ENCODE measurements at places on chromosomes 5 and 9.

DNA sequence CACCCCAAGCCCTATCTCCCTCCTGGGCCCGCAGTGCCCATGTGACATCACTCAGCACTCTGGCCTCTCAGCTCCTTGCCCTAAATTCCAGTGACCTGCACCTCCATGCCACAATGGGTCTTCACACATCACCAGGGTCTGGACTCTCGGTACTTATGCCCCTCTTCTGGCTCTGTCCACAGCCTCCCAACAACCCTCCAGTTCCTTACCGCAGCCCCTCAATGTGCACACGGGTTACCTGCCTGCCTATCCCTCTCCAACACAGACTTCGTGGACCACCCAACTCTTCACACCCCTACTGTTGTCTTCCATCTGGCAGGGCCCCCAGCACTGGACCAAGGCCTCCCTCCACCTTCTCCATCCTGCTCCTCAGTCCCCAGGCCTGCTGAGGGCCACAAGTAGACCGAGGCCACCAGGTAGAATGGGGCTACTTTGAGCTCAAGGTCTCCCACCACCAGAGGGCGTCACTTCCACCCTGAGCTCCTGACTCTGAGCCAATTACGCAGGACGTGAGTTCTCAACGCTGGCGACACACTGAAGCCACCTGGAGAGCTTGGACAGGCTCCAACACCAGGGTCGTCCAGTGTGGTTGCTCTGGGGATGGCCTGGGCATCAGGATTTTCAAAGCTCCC, 172.1 kb downstream of the GABBR2 start:
- no peak for DNase-seq

- no peak for DNase-seq
These were observed 8.5 kb downstream of the ELL2 start for GRCh38 chr5:95953021-95953702.

DNA sequence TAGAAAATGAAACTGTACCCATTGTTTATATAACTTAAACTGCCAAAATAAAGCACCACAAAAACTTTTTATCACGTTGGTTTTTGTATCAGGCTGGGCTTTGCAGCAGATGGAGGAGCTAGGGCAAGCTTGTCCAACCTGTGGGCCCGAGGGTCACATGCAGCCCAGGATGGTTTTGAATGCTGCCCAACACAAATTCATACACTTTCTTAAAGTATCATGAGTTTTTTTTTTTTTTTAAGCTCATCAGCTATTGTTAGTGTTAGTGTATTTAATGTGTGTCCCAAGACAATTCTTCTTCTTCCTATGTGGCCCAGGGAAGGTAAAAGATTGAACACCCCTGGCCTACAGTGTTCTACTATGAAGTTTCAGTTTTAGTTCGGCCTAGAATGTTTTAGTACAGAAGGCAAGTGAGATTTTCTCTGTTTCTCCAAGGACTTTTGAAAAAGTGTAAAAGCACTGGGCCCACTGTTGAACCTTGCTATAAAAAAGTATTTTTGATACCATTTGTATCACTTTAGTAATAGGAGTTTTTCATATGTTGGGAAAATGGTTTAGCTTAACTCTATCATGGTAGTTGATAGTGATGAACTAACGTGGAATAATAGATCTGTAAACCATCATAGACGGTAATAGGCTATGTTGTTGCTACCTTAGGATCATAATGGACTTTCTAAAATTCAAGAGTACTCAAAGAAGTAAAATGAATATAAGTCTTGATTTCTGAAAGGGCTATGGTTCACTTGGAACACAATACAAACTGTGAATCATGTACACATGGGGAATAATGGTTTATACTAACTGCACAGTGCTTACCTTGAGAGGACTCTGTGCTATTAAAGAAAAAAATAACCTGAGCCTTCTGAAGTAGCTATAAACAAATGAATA, 2.9 kb downstream of the CDKN2A start:
- no peak for DNase-seq

DNA sequence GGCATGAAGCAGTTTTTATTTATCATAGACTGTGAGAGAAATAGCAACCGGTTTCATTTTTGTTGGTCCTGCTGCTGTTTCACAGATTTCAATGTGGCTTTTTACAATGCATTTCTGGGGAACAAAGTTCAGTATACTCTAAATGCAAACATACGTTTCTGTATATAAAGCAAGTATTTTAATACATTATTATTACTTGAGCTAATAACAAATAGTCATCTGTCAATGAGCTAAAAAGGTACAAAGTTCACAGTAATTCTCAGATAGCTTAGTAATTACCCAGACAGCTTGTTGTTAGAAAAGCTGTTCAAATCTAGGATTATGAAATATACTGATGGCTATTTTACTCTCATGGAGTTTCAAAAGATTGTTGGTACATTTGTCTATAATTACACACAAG, 50.8 kb downstream of the PBX3 start:
- no peak for DNase-seq

DNA sequence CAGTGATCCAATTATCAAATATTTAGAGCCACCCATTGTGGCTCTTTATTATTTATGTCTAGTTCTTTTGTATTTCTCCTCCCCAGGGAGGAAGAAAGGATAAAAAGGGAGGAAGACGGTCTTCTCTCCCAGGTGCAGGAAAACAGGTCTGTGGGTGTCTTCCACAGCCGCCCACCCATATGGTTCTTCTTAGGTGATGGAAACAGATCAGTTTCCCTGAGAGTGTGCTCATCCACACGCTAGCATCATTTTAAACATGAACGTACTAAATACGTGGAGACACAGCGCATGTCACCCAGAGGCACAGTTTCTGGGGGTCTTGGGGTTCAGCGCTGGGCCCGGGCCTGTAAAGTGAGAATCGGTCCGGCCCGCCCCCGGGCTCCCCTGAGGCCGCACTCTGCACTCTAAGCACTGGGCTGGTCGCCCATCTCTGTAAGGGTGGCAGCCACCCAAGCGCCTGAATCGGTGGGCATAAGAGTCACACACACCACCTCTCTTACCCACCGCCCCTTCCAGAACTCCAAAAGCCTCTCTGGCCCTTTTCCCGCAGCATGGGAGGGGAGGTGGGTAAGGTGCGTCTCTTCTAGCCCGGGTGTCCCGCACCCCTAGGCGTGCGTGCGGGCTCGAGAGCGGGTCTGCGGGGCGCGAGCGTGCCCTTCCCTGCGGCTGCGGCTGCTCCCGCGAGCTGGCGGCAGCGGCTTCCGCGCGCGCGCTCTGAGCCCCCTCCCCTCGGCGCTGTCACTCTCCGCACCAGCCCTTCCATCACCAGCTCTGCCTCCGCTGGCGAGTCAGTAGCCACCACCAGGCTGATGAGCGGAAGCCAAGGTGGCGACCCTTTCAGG, 1.3 kb downstream of the PTCH1 start:
- DNase-seq = no peak

DNA sequence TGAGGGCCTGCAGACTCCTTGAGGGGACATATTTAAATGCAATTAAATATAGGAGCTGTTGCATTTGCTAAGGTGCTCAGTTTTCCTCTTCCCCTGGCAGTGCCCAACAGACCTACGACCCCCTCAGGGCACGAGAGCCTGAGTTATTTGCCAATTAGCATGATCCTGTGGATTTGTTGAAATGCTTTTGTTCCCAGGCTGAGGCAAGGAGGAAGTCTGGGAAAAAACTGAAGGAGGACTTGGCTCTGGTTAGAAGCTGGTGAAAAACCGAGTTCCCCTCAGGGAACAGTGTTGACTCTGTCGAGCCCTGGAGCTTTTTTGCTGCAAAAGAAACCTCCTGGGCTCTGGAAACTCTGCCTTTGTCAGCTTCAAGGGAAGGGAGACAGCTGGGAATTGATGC, 103.6 kb upstream of the SHB start:
- DNase-seq = no peak

DNA sequence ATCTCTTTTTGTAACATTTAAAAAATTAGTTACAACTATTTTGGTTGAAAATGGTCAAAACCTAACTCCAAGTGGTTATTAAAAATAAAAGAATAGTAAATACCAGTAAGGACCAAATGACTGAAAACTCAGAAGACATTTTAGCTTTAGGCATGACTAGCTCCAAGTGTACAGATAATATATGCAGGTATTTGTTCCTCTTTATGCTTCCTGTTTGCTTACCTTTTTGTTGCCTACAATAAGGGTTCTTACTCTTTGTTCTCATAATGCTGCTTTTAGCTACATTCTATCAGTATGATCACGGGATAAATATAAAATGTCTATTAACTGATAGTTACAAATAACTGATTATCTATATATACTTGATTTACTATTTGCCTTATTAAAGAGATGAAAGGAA, 259.6 kb downstream of the CDH12 start:
- no peak for DNase-seq

DNA sequence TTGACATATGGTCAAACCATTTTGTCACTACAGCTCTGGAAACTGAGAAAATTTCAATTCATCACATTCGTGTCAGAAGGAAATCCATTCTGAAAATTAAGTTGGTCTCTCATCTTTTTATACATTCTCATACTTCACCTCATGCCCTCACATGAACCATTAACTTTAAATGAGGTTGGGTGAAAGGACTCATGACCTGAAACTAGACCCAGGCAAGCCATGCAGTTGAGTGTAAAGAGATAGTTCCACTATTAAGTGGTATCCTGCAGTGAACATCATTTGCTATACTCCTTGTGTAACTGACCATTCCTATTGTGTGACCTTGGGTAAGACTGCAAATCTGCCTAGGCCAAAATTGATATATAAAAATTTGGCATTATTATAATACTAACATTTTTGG, 299.6 kb upstream of the GRIN3A start:
- no peak for DNase-seq

DNA sequence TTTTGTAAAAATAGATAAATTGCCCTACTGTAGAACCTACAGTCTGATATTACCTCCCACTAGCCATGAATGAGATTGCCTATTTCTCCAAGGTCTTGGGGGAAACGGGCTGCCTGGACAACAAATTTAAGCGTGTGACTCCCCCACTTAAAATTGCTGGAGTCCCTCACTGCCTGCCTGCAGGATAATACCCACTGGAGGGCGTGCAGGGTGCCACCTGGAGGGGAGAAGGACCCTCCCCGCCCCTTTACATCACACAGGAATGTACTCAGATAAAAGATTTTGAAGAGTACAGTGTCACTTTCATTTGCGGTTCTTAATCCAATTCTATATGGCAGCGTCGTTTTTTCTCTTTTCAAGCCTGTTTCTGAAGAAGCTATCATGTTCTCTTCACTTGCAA, 6.2 kb upstream of the TRIM7 start:
- no peak for DNase-seq

GRCh38 chr5:113232667-113233066, 202.1 kb downstream of the TSSK1B start:
- no peak for DNase-seq

DNA sequence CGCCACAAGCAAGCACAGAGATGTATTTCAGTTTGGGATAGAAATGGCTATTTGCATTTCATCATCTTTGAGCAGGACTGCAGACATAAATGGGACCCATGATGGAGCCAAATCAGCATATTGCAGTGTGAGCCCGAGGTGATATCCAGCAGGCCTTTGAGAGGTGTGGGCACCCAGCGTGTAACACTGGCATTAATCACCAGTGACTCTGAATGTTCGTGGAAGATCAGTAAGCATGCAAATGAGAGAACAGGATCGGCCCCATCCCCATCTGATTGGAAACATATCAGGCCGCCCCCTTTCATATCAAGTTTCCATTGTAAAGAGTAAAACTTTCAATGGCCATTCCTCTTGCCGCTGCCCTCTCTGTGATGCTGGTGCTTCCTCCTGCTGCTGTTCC, 84.0 kb downstream of the GTF3C4 start:
- DNase-seq = no peak

DNA sequence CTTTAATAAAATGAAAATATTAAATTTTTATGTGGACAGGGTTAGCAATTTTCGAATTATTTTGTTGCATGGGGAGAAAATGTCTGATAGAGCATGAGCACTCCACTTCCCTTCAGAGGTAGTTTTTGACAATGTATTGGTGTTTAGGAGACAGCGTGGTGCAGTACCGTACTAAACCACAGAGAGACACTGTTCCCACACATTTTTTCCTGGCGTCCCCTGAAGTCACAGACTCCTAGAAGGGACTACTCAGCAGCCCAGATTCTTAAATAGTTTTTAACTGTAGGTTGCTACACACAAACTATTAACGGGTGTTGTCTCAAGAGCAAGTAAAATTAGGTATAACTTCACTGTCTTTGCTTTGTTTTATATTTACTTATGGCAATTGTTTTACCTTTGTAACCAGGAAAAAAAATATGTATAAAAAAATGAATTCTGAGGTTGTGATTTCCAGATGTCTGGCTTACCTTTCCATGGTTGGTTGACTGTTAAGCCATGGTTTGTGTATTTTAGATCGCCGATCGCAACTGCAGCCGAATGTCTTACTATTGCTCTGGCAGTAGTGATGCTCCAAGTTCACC, 171.2 kb downstream of the DOCK8 start:
- peak; percentile 56 for DNase-seq

DNA sequence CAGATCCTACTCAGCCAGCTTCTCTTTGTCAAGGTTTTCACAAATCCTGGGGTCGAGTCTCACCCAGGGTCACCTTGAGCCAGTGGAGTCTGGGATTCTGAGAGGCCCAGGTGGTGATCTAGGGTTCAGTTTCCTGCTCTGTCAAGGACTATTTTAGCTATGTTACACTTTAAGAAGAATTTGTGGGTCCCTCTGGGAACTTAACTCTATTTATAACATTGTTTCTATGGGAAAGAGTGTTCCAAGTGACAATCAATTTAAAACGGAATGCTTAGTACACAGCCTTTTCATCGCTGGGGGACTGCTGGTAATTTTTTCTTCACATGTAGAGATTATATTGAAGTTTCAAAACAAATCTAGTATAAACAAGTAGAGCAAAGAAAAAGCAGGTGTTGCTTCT, 26.9 kb upstream of the TMEM252 start:
- DNase-seq = no peak

GRCh38 chr5:41776435-41776834, 93.8 kb downstream of the OXCT1 start:
- DNase-seq = no peak
